D341Med (cell line): ENCODE measurements at places on chromosomes 5 and 9.

GRCh38 chr9:83536332-83536731 lies 1.9 kb downstream of the FRMD3 start:
- DNase-seq, result no peak

GRCh38 chr9:109805050-109805449 lies 25.1 kb downstream of the PALM2AKAP2 start:
- no peak for DNase-seq

DNA sequence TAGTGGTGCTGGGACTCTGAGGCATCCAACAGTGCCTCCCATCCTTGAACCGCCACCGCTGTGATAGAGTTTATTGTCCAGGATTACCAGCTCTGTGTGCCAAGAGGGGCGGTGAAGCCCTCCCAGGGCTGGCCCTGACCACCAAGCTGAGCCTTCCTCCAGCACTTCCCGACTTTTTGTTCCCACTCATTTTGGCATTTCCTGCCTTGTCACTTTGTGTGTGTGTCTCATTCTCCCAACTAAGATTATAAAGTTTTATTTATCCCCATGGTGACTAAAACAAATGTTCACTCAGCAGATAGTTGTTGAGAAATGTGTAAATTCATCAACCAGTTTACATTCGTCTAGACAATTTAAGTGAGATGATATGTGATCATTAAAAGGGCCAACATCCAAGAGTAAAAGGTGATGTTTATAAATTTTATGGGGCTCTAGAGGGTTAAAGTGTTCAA lies 2.5 kb downstream of the F2R start:
- DNase-seq, result no peak

- peak; percentile 30 for DNase-seq
Measured at GRCh38 chr9:6681957-6682501, 36.5 kb upstream of the GLDC start.
